Stimulated activated CD4-positive, alpha-beta T cell treated with anti-CD3 and anti-CD28 coated beads, TNF-alpha, amount 100 ng/mL, for 24 hours (primary cell): ENCODE measurements at places on chromosomes 4 and X.

- no peak for DNase-seq
These were observed 93.5 kb upstream of the UCP1 start for GRCh38 chr4:140662082-140662869.

GRCh38 chr4:92047209-92047875 lies 256.4 kb upstream of the GRID2 start:
- DNase-seq: no peak

DNA sequence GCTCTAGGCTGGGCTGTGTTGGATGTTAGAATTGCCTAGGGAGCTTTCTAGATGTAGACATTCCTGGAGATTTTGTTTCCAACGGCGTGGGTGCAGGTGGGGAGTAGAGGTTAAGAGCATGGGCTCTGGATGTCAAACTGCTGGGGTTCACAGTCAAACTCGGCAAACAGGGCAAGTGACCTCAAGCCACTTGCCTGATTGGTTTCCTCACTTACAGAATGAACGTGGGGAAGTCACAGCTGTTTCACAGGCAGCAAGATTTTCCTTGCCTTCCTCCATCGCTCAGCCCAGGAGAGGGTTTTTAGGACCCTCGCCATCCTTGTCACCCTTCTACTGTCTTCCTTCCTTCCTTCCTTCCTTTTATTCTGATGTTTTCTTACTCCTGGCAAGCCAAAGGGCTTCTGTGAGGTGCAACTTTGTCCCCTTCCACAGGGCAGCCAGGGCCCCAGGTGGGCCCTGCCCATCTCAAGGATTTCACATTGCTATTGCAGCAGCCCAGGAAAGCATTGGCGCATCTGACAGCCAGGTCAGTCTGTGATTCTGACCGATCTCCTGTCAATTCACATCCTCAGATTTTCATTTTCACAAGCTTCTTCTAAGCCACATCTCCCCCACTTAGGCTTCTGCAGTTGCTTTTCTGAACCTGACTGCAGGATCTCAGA lies 7.0 kb downstream of the RTL5 start:
- DNase-seq: no peak

DNA sequence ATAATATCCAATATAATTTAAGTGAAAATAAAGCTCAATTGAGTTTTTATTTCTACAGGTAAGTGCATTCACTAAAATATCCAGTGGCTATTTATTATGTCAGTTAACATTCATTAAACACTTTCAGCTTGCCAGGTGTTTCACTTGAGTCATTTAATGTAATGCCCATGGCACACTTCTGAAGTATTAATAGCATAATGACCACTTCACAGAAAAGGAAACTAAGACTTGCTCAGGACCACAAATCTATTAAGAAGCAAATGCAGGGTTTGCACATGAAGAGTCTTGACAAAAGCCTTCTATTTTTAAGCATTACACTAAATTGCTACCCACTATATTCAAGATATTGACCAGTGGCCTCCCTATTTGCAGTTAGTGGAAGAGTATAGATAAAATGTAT lies 612.7 kb downstream of the KCTD8 start:
- no peak for DNase-seq

GRCh38 chr4:159446266-159446976 lies 343.5 kb downstream of the RAPGEF2 start:
- no peak for DNase-seq

- no peak for DNase-seq
These were observed 57.8 kb downstream of the FAM184B start for GRCh38 chr4:17723648-17724047.

DNA sequence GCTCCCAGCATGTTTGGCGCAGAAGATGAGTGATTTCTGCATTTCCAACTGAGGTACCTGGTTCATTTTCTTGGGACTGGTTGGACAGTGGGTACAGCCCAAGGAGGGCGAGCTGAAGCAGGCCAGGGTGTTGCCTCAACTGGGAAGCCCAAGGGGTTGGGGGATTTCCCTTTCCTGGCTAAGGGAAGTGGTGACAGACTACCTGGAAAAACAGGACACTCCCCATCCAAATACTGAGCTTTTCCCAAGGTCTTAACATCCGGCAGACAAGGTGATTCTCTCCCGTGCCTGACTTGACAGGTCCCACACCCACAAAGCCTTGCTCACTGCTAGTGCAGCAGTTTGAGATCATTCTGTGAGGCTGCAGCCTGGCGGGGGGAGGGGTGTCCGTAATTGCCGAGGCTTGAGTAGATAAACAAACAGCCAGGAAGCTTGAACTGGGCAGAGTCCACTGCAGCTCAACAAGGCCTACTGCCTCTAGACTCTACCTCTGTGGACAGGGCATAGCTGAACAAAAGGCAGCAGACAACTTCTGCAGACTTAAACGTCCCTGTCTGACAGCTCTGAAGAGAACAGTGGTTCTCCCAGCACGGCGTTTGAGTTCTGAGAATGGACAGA lies 307.7 kb upstream of the ARSJ start:
- no peak for DNase-seq

DNA sequence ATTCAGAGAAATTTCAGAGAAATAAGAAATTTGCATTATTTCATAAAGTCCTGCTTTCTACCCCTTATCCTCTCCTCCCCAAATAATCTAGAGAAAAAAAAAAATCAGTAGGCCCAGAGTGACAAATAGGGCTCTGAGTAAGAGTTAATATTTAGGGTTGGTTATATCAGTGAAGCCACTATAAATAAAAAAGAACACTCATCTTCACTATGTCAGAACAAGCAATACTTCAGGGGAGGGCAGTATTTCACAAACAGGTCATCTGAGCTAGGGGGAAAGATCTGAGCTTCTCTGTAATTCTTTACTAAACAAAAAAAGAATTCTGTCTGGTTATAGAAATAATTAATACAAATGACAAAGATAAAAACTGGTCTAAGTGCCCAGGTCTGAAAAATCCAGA lies 39.4 kb downstream of the PDE5A start:
- DNase-seq: no peak

GRCh38 chrX:110437686-110438085 lies 79.0 kb downstream of the RTL9 start:
- no peak for DNase-seq

- no peak for DNase-seq
These were observed 5.0 kb downstream of the GAR1 start for GRCh38 chr4:109820563-109820962.

DNA sequence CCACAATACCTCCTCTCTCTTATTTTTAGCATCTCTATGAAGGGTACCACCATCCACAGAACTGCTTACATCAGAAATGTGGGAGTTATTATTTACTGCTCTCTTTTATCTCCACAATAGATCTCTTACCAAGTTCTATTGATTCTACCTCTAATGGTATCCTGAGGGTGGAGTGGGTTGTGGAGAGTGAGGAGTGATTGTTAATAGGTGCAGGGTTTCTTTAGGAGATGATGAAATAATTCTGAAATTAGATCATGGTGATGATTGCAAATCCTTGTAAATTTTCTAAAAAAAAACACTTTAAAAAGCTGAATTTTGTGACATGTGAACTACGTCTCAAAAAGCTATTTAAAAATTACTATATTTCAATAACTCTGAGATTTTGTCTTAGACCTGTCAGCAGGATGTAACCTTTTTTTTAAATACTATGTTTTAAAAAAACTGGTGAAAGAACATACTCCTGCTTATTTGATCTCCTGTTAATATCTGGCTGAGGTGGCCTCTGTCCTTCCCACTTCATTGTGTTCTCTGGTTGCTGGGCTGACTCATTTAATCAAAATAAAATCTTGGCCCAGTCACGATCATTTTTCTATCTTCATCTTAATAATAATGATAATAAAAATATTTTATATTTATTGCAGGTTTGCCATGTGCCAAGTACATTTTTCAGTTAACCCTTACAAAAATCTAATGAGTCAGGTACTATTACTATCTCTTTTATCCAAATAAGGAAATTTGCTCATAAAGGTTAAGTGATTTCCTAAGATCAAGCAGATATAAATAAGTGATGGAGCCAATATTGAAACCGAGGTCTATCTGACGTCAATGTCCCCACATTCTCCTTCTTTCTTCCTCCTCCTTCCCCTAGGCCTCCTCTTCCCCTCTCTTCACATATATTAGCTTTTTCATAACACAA lies 73.5 kb downstream of the GLUD2 start:
- no peak for DNase-seq

DNA sequence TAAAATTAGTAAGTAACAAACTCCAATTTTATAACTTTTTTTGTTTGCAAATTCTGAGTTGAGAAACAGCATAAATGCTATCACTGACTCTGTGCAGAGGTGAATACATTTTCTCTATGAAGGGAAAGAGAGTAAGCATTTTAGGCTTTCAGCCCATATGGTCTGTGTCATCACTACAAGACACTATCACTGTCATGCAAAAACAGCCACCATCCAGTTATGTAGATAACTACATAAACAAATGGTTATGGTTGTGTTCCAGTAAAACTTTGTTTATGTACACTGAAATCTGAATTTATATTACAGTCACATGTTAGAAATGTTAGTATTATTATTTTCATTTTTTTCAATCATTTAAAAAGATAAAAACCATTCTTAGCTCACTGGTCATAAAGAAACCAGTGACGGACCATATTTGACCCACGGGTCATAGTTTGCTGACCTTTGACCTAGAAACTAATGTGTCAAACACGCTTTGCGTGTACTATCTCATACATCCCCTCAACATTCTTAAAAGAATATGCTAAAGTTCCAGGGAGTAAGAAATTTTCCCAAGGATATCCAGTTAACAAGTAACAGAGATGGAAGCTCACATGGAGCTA lies 29.1 kb downstream of the RASGEF1B start:
- DNase-seq: no peak

DNA sequence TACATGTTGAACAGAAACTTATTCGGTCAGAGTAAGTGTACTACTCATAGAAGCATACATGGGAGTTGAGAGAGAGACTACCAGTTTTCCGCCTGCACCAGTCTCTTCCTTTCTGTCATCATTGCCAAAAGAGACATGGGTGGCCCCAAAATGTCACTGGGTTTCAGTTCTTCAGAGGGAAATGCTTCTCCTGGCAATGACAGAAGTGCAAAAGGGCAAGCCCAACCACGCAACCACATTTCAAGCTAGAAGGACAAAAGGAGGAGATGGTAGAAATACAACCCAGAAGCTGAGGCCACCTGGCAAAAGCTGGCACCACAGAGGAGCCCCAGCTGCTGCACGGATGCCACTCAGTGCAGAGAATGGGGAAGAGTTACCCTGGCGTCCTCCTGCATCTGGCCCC lies 320.1 kb downstream of the BCOR start:
- DNase-seq: peak; percentile 28

- no peak for DNase-seq
These were observed 128.8 kb downstream of the COMMD8 start for GRCh38 chr4:47334652-47335051.

GRCh38 chr4:168574581-168575295 lies 77.9 kb downstream of the PALLD start:
- DNase-seq: no peak

GRCh38 chr4:1053080-1053661 lies 41.7 kb downstream of the FGFRL1 start:
- no peak for DNase-seq

DNA sequence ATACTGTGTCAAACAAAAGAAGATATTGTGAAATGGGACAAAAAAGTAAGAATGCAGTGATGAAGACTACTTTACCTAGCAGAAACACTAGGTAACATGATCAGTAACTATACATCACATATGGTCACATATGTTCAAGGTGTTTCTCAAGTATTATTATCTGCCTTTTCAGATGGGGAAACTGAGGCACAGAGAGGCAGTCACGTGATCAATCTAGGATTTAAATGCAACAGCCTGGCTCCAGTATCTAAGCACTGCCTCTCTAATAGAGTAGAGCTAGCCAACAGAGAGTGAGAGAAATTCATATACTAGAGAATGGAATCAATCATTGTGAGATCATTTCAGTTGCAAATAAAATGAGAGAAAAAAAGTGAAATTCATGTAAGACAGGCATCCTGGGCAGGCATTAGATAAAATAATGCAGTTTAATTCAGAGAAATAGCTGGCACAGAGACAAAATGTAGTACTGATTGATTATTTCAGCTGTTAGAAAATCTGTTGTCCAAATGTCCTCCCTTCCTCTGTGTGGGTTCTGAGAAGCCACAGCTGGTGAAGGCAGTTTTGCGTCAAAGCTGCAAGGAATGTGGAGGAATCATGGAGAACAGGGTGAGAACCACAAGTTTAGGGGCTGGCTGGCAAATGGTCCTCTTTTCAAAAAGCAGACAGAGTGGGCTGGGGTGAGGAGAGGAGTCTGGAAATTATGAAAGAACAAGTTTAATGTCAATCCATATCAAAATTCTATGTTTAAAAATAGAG lies 26.0 kb downstream of the SMIM43 start:
- DNase-seq: no peak
